H1 (cell line): ENCODE measurements at places on chromosomes 13 and 19. TPM values are rescaled to one million over a fixed set of nuclear protein-coding genes. Genes with fewer than 3 reads are reported as not detected.

DNA sequence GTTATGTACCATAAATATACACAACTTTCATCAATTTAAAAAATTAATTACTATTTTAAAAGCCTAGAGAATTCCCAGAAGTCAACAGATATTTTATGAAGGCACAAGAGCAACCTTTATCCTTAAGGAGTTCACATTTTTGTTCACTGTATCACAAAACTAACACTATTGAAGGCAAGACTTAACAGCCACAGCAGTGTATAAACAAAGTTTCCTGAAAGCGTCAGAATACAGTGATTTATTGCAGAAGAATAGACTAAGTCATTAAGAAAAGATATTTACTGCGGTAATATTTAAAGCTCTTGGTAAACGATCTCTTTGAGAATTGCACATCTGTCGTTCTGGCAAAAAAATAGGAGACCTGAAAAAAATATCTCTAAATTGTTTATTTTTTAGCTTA, 419.3 kb upstream of the NBEA start:
- DNase-seq: no peak

DNA sequence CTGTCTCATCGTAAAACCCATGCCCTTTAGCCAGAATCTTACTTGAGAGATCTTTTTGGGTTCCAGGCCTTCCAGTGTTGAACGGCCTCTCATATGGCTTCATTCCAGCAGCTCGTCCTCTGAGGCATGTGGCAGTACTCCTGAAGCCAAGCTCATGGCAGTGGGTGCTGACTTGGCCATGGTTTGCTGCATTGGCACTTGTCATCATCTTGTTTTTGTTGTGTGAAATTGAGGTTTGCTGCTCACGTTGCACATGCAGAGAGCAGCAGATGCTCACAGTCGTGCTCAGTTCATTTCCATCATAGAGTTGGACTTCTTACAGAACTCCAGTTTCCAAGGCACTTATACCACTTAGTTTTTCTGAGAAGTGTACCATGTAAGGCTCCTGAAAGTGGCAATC, 14.9 kb downstream of the TEX29 start:
- DNase-seq: peak; percentile 14

GRCh38 chr13:31073859-31074718, 87.6 kb downstream of the HSPH1 start:
- no peak for DNase-seq

DNA sequence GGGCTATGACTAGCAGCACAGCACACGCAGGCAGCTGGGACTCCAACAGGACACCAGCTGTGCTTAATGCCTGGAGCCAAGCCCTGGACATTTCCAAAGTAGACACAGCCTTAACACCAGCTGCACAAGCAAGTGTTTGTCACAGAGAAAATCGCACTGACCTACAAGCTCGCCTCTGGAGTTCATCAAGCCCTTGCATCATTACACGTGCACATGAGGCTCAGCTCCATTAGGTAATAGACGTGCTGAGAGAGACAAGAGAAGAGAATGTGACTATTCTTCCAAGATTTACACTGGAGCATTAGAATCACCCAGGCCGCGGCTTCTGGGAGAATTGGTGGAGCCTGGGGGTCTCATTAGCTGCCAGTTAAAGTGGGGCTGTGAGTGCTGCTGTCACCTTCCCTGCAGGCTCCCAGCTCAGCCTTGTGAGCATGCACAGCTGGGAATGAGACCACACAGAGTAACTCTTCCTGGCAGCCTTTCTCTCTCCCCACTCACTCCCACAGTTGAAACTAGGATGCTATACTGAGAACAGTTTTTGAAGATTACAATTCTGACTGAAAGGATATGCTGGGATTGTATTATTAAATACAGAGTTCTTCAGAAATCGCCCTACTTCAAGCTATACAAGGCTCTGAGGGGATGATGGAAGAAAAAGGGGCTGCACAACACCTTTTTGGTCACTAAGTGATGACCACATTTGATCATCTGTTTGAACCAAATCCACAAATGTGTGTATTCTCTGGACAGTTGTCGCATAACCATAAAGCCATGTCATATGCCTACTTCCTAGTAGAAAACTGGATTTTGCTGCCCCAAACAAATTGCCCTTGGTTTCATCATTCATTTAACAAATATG, 10.5 kb downstream of the STOML3 start:
- no peak for DNase-seq

PHF11 gene
- total RNA-seq: 6.1 and 9.3 TPM in 2 replicates

DNA sequence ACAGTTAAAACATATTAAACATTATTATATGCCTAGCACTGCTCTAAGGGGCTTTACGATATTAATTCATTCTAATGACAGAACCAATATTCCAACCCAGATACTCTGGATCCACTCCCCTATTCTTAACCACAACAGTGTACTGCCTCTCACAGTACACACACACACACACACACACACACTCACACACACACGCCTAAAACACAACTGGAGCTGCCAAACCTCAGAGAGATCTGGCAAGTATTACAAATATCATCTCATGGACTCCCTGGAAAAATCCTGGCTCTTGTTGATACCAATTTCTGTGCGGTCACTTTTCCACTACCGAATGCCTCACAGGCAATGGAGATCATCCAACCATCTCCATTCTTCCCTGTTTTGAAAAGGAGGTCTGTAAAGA, 1.3 kb downstream of the ZNF780A start:
- no peak for DNase-seq

- no peak for DNase-seq
Observed at GRCh38 chr19:18274781-18275356, 617 bp upstream of the IQCN start.

NOVA2 gene
- total RNA-seq: 22.7 and 24.6 TPM in 2 replicates

DNA sequence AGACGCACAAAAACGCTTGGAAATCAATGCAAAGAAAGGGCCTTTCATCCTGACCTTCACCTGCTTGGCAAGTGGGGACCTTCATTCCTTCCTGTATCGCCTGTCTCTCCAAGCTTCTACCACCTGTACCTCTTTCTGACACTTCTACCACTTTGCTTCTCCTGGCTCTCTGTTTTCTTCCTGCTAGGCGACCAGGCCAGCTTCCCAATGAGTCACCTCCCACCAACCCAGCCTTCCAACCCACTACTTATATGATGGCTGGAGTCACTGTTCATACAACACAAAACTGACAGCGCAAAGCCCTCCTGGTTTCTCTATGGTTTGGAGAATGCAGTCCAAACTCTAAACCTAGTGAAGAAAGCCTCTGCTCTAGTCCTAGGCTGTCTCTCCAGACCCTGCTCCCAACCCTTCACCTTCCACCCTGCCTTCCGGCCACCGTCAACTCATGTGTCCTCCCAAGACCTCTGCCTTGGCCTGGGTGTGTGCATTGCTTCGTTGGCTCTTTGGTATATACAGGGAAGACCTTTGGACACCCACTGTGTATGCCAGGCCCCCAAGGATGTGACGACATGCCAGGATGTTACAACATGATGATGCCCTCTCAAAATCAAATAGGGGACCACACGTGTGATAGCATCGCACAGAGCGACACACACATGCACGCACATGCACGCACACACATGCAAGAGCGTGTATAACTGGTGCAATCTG, 148.5 kb downstream of the STK24 start:
- no peak for DNase-seq

- no peak for DNase-seq
Observed at GRCh38 chr13:34884366-34884765, 57.7 kb upstream of the NBEA start.

SPRYD7 gene
- total RNA-seq: 3.1 and 3.3 TPM in 2 replicates

GRCh38 chr19:34178274-34178610, 5.9 kb downstream of the LSM14A start:
- no peak for DNase-seq

SCGB2B2 gene
- total RNA-seq: not detected in 2 replicates

GRCh38 chr13:93776936-93777335, 550.3 kb downstream of the GPC6 start:
- DNase-seq: no peak

DNA sequence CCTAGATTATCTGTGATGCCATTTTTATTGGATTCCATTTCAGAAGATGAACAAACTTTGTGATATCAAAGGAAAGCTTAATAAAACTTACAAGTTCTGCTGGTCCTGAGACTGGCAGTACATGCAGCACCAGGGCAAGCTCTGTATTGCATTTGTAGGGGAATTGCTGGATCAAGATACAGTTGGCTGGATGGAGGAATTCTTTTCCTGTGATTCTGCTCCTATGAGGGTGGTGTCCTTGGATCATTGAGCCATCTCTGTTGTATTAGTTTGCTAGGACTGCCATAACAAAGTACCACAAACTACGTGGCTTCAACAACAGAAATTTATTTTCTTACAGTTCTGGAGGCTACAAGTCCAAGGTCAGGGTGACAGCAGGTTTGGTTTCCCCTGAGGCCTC, 33.9 kb upstream of the CSNK1A1L start:
- DNase-seq: no peak

TMEM255B gene
- total RNA-seq: 2.7 and 4.4 TPM in 2 replicates

BLVRB gene
- total RNA-seq: 28.7 and 32.3 TPM in 2 replicates

DNA sequence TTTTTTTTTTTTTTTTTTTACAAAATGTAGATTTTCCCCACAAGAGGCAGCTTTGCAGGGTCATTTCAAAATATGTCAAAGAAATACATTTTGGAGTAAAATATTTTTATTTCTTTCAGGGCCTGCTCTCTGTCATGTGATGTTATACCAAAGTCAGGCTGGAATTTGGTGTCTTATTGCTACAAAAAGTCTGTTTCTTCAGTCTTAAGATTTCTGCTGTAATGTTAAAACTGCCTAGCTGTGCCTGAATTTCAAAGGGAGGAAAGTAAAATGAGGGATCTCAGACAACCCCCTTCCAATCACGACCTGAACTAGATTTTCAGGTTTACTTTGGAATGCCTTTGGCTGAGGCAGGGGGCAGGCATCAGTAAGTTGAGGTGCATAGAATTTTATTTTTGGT, 12.8 kb upstream of the GTF2F2 start:
- no peak for DNase-seq
